ENCODE measurements at places on chromosomes 5 and 9.

DNA sequence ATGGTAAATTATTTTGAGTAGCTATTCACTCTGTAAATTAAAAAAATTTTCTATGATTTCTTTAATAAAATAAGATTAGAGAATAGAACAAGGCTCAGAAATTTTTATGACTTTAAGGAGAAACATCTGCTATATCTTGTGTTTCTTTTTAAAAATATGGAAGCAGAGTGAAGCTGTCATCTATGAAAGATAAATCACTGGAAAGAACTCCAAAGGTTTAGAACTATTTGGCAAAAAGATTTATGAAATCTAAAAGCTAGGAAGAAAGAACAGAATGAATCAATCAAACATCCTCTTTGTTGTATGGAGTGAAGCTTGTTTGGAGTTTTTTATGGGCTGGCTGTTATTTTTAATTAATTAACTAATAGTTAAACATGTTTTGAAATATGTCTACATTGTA lies 89.8 kb upstream of the ACTBL2 start:
- DNase-seq, result no peak

DNA sequence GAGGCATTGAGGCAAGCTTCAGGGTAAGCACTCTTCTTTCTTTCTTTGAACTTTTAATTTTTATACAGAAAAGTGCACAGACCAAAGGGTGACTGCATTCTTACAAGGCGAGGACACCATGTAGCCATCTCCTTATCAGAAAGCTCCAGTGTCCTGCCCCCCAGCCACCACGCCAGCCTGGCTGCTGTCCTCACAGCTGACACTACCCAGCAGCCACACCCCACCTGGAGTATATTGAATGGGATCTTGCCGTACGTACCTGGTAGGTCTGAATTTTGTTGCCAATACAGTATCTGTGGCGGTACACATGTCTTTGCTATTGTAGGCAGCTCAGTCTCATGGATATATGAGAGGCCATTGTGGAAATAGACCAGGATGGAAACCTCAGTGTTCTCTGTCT lies 284.0 kb upstream of the IRX2 start:
- DNase-seq, result no peak

- DNase-seq, result no peak
Observed at GRCh38 chr5:151238303-151238741, 14.4 kb upstream of the CCDC69 start.

GRCh38 chr9:78547831-78548230 lies 250.9 kb downstream of the PSAT1 start:
- DNase-seq, result no peak

GRCh38 chr5:40401284-40402006 lies 278.3 kb upstream of the PTGER4 start:
- DNase-seq, result no peak

GRCh38 chr5:20113031-20113715 lies 125.2 kb upstream of the CDH18 start:
- DNase-seq, result no peak

- no peak for DNase-seq
Observed at GRCh38 chr5:38615981-38616451, 59.6 kb upstream of the LIFR start.

- no peak for DNase-seq
Observed at GRCh38 chr5:84227236-84227635, 157.4 kb downstream of the EDIL3 start.

DNA sequence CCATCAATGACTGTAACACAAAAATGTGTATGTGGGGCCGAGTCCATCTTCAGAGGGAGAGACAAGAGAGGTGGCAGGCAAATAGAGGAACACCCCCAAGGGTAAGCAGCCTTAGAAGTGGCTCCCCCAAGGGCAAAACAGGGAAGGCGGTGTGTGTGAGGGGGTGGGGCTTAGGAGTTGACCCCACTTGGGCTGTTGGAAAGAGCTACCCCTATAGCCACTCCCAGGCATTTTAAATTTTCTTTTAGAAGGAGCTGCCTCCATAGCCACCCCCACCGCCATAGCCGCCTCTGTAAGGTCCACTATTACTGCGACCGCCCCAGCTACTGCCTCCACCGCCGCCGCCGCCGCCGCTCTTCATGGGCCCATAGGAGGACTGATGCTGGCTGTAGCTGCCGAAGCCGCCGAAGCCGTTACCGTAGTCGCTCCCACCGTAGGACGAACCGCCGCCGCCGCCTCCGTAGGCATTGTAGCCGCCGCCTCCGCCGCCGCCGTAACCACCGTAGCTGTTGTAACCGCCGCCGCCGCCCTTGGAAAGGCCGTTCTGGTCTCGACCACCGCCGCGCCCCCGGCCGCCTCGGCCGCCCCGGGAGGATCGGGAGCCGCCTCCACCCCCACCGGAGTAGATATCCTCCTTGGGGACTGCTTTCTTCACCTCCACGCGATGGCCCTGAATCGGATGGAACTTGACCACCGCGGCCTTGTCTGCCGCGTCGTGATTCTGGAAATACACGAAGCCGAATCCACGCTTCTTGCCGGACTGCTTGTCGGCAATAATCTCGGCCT lies 1.1 kb downstream of the HNRNPA0 start:
- peak; percentile 36 for DNase-seq

DNA sequence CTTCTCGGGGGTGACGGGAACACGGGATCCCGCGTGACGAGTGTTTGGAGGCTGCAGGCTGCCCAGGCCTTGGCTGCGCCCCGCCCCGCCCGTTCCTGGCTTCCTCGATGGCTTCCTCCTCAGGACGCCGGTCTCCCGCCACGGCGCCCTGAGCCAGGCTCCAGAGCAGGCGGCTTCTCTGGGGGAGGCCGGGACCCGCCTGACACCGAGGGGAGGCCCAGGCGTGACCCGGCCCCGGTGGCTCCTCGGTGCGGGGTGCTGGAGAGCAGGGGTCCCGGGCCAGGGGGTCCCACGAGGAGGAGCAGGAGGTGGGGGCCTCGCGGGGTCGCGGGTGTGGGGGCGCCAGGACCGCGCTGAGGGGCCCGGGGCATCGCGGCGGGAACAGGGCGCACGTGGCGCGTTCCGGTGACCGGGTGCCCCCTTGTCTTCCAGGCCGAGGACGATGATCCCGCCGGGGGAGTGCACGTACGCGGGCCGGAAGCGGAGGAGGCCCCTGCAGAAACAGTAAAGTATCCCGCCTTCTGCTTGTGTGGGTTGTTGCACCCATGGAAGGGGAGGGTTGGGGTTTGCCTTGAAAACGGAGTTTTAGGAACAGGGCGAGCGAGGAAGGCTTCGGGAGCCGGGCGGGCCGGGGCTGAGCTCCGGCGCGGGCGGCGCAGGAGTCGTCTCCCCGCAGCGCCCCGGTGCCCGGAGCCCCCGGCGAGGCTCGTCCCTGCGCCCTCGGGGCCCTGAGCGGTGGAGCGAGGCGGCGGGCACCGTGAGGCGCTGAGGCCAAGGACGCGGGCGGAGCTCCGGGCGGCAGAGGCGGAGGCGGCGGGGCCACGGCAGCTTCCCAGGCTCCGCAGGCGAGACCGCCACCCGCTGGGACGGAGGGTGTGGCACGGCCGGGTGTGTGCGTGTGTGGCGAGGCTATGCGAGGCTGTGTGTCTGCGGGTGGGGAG lies 22.2 kb downstream of the AHRR start:
- peak; percentile 49 for DNase-seq

- no peak for DNase-seq
Observed at GRCh38 chr9:70589571-70590314, 175.3 kb upstream of the KLF9 start.

DNA sequence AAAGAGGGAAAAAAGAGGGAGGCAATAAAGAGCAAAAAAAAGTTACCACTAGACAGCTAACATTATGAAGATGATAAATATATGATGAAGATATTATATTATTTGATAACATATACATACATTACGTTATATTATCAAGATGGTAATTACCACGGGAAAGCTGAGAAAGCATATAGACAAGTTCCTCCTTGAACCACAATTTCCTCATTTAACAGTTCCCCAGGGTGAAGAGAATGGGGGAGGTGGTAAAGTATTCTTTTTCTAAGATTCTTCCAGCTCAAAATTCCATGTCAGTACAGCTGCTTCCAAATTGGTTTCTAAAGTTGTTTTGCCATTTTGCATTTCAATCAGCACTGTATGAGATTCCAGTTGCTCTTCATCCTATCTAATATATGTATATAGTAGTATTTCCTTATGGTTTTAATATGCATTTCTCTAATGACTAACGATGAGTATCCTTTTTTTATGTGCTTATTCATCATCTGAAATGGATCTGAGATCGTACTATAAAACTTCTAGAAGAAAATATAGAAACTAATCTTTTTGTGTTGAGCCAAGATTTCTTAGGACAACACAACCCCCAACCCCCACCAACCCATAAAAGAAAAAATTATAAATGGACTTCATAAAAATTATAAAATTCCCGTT lies 49.5 kb upstream of the C9orf72 start:
- DNase-seq, result no peak

DNA sequence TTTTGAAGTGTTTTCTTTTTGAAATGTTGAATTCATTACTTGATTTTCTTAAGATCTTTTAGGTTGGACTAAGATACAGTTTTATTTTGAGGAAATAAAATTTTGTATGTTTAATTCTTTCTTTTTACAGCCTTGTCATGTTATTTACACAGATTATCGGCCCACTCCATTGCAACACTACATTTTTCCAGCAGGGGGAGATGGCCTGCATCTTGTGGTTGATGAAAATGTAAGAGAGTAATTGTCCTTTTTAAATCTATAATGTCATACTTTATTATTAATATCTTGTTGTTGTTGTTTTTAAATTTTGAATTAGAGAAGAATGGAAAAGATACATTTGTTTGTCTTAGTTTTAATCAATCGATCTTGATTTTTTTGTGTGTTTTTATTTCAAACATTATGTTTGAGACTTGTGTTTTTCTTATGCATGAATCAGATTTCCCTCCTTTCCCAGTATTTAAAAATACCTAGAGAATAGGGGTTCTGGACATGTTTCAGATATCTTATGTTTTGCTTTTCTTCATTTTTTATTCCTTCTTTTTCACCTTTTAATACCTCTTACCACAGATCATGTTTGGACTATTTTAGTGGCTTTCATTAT lies 36.7 kb downstream of the MTREX start:
- DNase-seq, result peak; percentile 59

GRCh38 chr9:5843794-5844471 lies 11.0 kb upstream of the ERMP1 start:
- DNase-seq, result no peak

GRCh38 chr5:6489643-6490185 lies 41.1 kb downstream of the UBE2QL1 start:
- DNase-seq, result no peak

- DNase-seq, result no peak
Observed at GRCh38 chr5:135895474-135896006, at the start of gene IL9. IL9 (minus strand) TSS chr5:135895841; CDS start chr5:135895816, 25 bp downstream.

DNA sequence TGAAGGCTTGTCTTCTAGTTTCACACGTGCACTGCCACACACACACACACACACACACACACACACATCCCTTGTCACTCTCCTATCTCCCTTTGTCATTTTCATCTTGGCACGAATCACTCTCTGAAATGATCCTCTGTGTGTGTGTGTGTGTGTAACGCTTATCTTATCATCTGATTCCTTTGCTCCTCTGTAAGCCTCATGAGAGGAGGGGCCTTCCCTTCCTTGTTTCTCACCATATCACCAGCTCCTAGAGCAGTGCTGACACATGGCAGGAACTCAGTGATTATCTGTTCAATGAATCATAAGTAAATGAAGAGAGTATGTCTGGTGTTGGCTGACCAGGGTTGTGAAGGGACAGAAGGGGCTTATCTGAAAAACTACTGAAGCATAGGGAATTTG lies 53.3 kb downstream of the PDE4D start:
- DNase-seq, result peak; percentile 42

DNA sequence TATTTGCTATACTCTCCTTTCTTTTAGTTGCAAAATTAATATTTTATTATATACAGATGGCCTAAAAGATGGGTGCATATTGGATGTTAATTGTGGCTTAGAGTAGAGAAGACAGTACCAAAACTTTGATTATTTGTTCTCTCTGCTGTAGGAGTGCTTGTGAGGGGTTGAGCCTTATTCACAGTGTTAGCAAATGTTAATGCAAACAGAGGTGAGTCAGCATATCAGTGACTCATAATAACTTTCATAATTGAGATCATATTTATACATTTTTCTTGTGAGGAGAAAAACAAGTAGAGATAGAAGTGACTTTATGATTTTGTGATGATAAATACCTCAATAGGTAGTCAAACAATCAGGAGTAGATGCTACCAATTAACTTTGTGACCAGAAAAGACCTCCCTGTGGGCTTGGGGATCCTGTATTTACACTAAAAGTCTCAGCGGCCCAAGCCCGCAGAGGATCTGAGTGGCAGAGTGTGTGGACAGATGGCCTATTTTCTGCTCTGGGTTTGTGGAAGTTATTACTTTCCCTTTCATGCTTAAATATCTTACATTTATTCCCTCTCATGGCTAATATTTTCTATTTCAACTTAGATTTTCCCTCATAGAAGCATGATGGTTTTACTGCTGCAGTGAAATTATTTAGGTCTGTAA lies 226.5 kb downstream of the TAF11L14 start:
- no peak for DNase-seq

DNA sequence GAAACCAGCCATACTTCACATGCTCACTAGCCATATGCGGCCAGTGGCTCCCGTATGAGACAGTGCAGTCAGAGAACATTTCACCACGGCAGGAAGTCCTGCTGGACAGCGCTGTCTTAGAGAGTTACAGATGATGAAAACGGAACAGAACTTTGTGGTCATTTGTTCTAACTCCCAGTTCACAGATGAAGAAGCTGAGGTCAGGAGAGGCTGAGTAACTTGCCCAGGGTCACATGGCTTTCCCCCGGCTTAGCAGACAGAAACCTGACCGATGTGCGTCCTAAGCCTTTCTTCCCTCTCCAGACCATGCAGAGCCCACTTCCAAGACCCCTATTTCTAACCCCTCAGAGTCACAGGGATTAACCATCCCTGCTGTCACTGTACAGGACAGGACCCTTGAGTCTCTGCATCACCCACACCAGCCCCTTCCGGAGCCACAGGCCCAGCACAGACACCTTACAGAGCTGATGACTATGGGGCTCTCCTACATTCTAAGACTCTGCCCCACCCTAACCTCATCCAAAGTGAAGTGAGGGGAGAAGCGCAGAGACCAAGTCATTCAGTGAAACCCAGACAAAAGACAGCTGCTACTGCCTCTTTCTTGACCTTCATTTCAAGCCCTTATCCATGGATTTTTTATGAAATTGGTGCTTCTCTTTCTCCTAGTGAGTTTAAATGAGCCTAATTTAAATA lies 86.9 kb downstream of the PTPN3 start:
- DNase-seq, result no peak

GRCh38 chr5:56059854-56060253 lies 65.1 kb upstream of the IL6ST start:
- DNase-seq, result no peak

DNA sequence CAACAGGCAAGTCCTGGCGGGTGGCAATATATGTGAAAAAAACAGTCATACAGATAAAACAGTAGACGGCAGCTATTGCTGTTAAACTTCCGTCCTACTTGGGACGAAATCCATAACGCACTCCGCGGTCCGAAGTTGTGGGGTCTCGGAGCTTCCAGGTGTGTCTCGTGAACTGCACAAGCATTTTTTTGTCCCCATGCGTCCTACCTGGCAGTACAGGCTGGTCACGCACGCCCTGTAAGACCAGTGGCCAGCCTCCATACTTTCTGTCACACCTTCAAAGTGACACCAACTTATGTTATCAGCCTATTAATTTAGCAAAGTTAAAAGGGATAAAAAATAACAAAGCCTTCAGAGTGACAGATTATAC lies 51.3 kb downstream of the TGFBI start:
- DNase-seq, result no peak

GRCh38 chr5:43312699-43313034 lies 545 bp downstream of the HMGCS1 start:
- no peak for DNase-seq

All from BE2C (cell line).